ENCODE measurements at places on chromosomes 5 and 9.

DNA sequence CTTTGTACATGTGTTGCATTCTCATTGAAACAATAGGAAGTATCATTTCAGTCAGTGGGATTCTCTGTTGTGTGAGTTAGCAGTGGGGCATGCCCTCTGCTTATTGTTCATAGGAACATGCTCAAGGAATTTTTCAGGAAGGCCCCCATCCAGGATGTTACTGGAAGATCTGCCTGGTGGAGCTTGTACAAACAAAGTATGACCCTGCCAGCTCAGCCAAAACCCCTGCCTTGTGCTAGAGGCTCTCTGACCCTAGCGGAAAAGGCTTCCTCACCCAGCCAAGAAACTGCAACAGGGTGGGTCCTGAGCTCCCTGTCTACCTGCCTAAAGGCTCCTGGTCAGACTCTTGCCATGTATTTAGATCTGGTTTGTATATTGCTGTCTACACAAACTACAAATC lies 43.2 kb downstream of the MRRF start:
- peaks cover 66% of the 10 kb centered on the region for H3K36me3 ChIP-seq
- H3K4me1 ChIP-seq: no peaks in the 10 kb centered on the region
- no peak overlapping the region for H3K4me3 ChIP-seq
- no peaks in the 10 kb centered on the region for H3K27me3 ChIP-seq
- H3K27ac ChIP-seq: no peak overlapping the region

DNA sequence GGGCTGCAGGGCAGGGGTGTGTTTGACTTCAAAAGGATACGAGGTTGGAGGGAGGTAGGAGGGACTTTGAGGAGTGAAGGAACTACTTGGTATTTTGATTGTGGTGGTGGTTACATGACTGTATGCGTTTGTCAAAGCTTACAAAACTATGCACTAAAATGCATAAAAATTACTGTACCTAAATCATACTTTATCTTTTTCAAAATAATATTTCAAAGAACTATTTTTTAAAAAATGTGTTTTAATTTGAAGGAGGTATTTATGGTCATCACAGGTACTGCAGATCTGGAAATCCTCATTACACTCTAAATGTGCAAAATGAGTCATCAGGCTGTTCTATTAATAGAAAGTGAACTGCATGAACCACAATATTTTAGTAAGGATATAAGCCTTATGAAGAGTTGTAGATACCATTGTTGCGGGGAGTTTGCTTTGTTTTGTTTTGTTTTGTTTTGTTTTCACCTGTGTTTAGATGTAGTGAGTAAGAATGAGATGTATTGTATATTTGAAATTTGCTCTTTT lies 116.9 kb downstream of the ARRDC3 start:
- no peak overlapping the region for H3K27ac ChIP-seq
- H3K4me1 ChIP-seq: peaks cover 8% of the 10 kb centered on the region
- DNase-seq: peak; percentile 16
- H3K36me3 ChIP-seq: no peaks in the 10 kb centered on the region
- no peak overlapping the region for H3K4me3 ChIP-seq

DNA sequence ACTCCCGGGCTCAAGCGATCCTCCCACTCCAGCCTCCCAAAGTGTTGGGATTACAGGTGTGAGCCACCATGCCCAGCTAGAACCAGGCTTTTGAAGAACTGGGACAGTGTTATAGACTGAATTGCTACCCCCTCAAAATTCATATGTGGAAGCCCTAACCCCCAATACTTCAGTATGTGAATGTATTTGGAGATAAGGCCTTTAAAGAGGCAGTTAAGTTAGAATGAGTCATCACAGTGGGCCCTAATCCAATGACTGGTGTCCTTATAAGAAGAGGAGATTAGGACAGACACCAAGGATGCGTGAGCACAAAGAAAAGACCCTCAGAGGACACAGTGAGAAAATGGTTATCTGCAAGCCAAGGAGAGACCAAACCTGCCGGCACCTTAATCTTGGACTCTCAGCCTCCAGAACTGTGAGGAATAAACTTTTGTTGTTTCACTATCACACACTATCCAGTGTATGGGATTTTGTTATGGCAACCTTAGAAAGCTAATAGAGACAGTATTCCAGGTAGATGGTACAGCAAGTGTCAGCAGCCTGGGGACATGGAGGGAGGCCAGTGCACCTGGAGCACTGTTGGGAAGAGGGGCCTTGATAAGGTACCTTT lies 31.4 kb upstream of the ERGIC1 start:
- no peaks in the 10 kb centered on the region for H3K27me3 ChIP-seq
- H3K27ac ChIP-seq: no peak overlapping the region
- no peak for DNase-seq
- no peak overlapping the region for H3K4me3 ChIP-seq
- H3K36me3 ChIP-seq: no peaks in the 10 kb centered on the region

GRCh38 chr5:173736374-173736773 lies 119.9 kb upstream of the BOD1 start:
- no peak for DNase-seq
- no peaks in the 10 kb centered on the region for H3K4me1 ChIP-seq
- no peaks in the 10 kb centered on the region for H3K36me3 ChIP-seq

DNA sequence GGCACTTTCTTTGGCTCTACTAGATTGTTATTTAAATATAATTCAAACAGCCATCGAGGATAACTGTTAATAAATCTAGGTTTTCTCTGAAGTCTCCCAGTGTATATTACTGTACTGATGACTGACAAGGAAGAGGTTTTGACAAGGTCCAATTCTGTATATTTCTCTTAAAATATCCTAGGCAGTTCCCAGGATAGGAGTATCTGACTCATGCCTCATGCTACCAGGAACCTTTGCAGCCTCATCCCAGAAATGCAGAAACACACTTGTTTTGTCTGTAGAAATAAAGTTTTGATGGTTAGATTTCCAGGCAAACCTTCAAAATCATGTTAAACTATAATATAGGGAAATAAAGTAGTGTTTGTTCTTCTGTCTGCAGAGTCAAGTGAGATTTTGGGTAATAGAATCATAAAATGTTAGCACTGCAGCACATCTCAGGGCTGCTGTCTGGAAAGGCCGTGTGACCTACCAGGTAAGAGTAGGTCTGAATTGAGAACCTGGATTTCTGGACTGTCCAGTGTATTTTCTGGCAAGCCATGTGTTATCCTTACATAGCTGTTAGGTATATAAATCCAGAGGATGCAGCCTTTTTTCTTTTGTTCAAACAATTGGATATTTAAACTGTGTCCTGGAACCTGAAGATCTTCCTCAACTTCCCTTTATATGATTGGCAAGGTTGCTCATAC lies 8.3 kb downstream of the UBE2D2 start:
- no peak overlapping the region for H3K4me3 ChIP-seq
- no peaks in the 10 kb centered on the region for H3K27me3 ChIP-seq
- DNase-seq: no peak
- no peak overlapping the region for H3K27ac ChIP-seq

DNA sequence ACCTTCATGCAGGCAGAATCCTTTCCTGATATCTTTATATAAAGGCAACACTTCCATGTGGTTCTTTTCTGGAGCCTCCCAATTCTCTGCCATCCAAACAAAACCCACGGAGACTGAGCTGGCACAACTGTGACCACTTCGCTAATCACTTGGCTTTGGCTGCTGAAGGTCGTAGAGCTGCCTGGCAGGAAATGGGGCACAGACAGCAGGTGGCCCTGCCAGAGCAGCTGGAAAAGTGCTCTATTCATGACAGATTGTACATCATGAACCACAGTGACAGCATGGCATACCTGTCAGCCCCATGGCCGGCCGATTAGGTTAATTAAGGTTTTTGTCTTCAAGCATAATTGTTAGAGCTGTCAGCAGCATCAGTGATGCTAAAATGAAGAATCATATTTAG lies 141.9 kb upstream of the ANKRD55 start:
- H3K27ac ChIP-seq: no peak overlapping the region
- H3K4me1 ChIP-seq: no peaks in the 10 kb centered on the region
- H3K36me3 ChIP-seq: no peaks in the 10 kb centered on the region
- no peak overlapping the region for H3K4me3 ChIP-seq
- DNase-seq: no peak

GRCh38 chr5:8958602-8959001 lies 587.3 kb downstream of the SEMA5A start:
- H3K4me1 ChIP-seq: no peaks in the 10 kb centered on the region
- H3K4me3 ChIP-seq: no peak overlapping the region
- no peaks in the 10 kb centered on the region for H3K36me3 ChIP-seq
- H3K27me3 ChIP-seq: no peaks in the 10 kb centered on the region
- DNase-seq: no peak

DNA sequence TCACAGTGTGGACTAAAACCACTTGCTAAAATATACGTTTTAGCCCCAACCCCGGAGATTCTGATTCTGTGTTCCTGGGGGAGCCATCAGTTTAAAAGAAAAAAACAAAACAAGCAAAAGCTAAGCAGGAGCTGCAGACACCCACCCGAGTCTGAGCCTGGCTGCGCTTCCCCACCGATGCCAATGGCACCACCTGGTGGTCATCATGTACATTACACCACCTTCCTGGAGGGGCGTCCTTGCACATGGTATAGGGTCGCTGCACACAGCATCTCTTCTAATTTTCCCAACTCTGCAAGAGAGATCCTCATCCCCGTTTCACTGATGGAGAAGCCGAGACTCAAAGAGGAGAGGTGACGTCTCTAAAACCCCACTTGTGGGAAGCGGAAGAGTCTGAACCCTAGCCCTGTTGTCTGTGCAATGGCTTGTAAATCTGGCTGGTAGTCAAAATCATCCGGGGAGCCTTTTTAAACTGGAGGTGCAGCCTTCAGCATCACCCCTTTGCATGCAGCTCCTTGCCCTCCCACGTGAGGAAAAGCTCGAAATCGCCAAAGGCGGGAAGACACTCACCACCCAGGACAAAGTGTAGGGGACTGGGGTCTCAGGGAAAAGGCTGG lies 23.1 kb upstream of the CNOT6 start:
- no peak overlapping the region for H3K27ac ChIP-seq
- H3K27me3 ChIP-seq: no peaks in the 10 kb centered on the region
- DNase-seq: peak; percentile 38
- peaks cover 4% of the 10 kb centered on the region for H3K4me1 ChIP-seq
- H3K36me3 ChIP-seq: no peaks in the 10 kb centered on the region

DNA sequence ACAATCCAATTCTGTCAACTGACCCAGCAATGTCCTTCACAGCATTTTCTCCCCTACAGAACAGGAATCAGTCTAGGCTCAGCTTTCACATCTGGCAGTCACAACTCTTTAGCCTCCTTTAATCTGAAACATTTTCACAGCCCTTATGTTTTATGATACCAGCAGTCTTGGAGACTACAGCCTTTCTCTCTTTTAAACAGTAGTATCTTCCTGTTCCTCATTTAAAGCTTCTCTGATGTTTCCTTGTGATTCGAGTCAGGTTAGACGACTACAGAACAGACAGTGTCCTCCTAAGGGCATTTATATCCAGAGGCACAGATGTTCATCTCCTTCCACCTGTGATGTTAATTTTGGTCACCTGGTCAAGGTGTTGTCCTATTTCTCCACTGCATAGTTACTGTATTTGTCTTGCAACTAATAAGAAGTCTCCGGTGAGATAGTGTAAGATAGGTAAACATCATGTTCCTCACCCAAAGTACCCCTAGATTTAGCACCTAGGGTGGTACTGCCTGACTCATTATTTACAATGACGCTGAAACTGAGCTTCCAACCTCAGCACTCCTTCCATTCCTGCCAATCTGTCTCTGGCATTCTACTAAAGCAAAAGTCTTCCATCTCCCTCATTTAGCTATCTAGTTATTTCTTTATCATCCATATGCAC lies 20.7 kb downstream of the TTC39B start:
- H3K4me3 ChIP-seq: no peak overlapping the region
- no peaks in the 10 kb centered on the region for H3K27me3 ChIP-seq
- no peak overlapping the region for H3K27ac ChIP-seq
- H3K4me1 ChIP-seq: peaks cover 5% of the 10 kb centered on the region

DNA sequence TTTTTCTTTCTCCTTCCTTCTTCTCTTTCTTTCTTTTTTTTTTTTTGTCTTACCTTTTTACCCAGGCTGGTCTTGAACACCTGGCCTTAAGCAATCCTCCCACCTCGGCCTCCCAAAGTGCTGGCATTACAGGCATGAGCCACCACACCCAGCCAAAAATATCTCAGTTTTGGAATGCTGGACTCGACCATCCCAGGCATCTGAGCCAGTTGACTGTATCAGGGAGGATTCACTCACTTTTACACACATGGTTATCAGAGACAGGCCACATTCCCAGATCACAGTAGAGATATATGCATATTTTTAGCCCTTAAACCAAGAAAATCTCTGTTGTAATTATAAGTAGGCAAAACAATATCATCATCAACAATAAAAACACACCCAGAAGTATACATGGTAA lies 21.9 kb downstream of the NIM1K start:
- no peaks in the 10 kb centered on the region for H3K36me3 ChIP-seq
- no peak overlapping the region for H3K27ac ChIP-seq
- no peak for DNase-seq
- H3K4me1 ChIP-seq: no peaks in the 10 kb centered on the region

- H3K36me3 ChIP-seq: no peaks in the 10 kb centered on the region
- H3K27me3 ChIP-seq: no peaks in the 10 kb centered on the region
- DNase-seq: no peak
- H3K4me1 ChIP-seq: no peaks in the 10 kb centered on the region
- no peak overlapping the region for H3K27ac ChIP-seq
- H3K4me3 ChIP-seq: no peak overlapping the region
These were observed 51.4 kb upstream of the IRX2 start for GRCh38 chr5:2802693-2803365.

DNA sequence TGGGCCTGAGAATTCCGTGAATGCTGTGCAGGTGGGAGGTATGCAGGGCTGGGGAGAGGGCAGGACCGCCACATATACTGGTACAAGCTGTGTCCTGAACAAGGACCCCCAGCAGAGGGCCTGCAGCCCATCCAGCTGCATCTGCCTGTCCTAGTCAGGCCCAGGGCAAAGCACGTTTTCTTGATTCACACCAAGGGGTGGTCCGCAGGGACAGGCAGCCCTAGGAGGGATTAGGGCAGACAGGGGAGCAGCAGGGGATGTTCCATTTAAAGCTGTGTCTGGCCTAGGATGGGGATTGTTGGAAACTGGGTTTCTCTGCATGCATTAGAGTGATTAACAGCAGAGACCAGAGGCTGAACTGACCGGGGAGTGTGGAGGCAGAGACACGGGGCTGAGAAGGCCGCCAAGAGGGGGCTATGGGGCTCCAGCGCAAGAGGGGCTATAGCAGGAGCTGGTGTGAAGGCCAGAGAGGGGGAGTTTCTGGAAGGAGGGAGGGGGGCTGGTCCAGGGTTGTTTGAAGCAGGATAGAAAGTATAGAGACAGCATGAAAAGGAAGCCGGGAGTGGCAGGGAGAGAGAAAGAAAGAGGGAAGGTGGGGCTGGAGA lies 2.7 kb downstream of the GRM6 start:
- peaks cover 20% of the 10 kb centered on the region for H3K27me3 ChIP-seq
- no peak for DNase-seq
- no peak overlapping the region for H3K27ac ChIP-seq
- H3K36me3 ChIP-seq: no peaks in the 10 kb centered on the region
- no peaks in the 10 kb centered on the region for H3K4me1 ChIP-seq

GRCh38 chr9:91379426-91379825 lies 17.7 kb upstream of the AUH start:
- DNase-seq: no peak
- no peak overlapping the region for H3K4me3 ChIP-seq
- no peaks in the 10 kb centered on the region for H3K4me1 ChIP-seq
- no peaks in the 10 kb centered on the region for H3K36me3 ChIP-seq
- no peak overlapping the region for H3K27ac ChIP-seq
- H3K27me3 ChIP-seq: no peaks in the 10 kb centered on the region

- no peak overlapping the region for H3K27ac ChIP-seq
- no peaks in the 10 kb centered on the region for H3K36me3 ChIP-seq
- H3K4me1 ChIP-seq: no peaks in the 10 kb centered on the region
- no peak for DNase-seq
- H3K27me3 ChIP-seq: no peaks in the 10 kb centered on the region
- no peak overlapping the region for H3K4me3 ChIP-seq
These were observed 63.6 kb upstream of the OLFM1 start for GRCh38 chr9:135023786-135024405.

- no peaks in the 10 kb centered on the region for H3K27me3 ChIP-seq
- no peak for DNase-seq
- no peaks in the 10 kb centered on the region for H3K36me3 ChIP-seq
- H3K4me1 ChIP-seq: no peaks in the 10 kb centered on the region
These were observed 26.4 kb upstream of the ELL2 start for GRCh38 chr5:95988094-95988493.
